ENCODE measurements at places on chromosomes 12 and 14.

DNA sequence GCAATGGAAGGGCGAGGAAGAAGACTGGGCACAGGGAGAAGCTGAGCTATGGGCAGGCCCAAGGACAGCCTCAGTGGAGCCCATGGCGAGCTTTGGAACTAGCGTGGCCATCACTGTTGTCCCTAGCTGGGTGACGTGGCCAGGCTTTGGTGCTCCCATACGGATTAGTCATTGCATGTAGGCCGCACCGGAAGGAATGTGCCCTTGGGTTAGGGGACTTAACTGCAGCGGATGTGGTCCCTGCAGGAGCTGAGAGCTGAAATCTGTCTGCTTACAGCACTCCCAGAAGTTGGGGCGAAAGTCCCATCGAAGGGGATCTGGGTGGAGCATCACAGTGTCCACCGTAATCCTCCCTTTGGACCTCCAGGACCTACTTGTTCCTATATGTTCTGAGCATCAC lies 133.7 kb downstream of the PAPOLA start:
- DNase-seq = no peak

DNA sequence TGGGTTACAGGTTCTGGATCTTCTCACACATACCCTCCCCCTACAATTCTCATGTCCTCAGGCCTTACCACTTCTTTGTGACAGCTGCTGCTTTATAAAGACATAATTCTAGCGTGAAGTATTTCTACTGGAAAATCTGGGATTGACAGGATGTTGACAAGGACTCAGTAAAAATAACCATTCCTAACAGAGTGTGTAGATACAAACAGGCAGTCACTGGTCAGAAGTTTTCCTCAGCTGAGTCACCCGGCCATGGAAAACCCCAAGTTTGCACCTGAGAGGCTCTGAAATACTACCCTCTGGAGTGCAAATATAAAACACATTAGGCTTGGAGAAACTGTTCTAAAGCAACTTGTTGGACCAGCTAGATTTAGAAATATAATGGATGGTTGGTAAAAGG lies 54.4 kb downstream of the SPPL3 start:
- DNase-seq = peak; percentile 25

- DNase-seq = no peak
Observed at GRCh38 chr14:102914474-102915291, 7.8 kb upstream of the AMN start.

DNA sequence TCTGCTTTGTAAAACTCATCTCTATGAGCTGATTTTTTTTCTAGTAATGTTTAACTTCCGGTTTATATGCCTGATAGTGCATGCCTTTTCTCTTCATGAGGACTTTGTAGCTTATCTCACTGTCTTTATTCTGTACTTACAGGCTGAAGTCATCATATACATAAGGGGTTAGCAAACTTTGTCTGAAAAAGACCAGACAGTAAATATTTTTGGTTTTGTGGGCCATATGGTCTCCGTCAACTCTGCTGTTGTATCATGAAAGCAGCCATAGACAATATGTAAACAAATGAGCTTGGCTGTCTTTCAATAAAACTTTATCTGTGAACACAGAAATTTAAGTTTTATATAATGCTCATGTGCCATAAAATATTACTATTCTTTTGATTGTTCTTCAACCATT lies 172.1 kb downstream of the GXYLT1 start:
- no peak for DNase-seq

DNA sequence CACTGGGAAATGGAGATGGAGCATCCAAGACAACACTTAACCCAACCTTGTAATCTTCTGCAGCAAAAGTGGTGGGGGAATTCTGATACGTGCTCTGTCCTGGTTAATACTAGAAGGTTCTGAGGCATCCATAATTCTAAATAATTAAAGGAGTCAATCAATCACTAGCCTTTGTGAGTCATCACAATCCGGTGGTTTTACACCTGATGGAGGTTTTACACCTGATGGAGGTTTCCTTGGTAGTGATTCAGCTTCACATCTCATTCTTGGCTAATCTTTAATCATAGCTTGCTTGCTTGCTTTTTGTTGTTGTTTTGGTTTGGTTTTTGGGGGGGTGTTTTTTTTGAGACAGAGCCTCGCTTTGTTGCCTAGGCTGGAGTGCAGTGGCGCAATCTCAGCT lies 343.4 kb downstream of the DPF3 start:
- DNase-seq = no peak

DNA sequence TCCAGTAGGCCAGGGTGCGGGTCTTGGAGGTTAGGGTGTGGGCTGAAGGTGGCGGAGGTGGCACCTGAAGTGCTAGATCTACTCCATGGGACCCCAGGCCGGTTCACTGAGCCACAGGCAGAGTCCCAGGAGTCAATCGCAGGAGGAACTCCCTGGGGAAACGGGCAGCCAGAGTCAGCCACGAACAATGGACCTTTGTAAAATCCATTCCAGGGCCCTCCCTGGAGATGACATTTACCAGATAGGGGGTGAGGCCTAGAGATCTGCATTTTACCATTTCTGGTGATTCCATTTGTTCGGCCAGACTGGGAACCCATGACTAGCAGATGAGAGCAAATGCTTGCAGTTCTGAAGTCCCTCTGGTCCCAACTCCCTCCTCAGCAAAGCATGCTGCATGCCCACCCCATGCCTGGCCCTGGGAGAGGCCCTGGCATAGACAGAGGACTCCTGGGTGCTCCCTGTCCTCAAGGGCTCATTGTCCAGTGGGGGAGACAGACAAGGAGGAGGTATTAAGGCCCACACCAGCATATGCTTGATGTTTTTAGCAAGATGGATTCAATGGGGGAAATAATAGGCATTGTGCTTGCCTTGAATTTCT lies 115.5 kb downstream of the EML1 start:
- no peak for DNase-seq

DNA sequence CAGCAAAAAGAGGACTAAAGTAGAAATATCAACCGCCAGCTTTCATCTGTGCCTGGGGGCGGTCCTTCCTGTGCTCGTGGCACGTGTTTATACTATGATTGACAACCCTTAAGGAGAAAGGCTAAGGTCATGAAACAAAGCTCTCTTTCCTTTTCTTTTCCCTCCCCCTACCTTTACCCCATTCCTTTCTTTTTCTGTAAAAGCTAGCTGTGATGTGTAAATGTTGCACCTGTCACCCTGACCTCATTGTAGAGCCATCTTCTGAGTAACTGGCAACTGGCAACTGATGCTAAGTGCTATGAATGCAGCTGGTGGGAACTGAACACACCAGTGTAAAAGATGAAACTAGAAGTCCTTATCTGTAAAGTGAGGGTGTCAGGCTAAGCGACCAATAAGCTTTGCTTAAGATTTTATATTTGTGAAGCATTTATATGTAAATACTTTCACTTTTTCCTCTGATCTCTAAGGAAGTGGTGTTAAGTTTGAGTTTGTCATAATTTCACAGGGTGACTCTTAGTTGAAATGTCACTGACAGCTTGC lies 102.8 kb upstream of the BCAT1 start:
- DNase-seq = no peak

- no peak for DNase-seq
Observed at GRCh38 chr12:2941524-2941923, 17.7 kb upstream of the TEAD4 start.

GRCh38 chr14:22561661-22562579 lies 27.1 kb downstream of the DAD1 start:
- no peak for DNase-seq

GRCh38 chr14:65506801-65507200 lies 94.3 kb downstream of the FUT8 start:
- DNase-seq = no peak

DNA sequence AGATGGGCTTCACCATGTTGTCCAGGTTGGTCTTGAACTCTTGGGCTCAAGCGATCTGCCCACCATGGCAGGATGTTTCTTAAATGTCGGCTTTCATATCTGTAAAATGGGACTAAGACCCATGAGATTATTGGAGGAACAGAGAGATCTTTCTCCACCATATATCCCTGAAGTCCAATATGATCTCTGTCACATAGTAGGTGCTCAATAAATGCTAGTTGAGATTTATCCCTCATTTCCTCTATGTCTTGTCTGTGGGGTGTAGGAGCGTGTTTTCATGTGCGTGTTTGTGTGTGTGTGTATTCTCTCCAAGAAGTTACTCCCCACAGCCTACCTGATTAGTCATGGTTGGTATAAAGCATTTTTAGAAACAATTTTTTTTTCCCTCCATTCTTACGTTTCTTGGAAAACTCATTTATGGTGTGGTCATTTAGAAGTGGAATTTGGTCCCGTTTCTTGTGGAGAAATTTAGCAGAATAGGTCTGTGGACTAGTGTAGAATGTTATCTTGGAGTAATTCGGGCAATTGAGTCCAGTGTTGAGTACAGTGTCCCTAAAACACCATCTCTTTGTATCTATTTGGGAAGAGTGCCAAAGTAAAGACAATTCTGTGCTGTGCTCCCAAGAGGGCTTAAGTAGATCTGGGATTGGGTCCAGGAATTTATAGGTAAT lies 4.3 kb downstream of the STRAP start:
- no peak for DNase-seq

- no peak for DNase-seq
Observed at GRCh38 chr14:105272623-105273022, 24.3 kb downstream of the BTBD6 start.

DNA sequence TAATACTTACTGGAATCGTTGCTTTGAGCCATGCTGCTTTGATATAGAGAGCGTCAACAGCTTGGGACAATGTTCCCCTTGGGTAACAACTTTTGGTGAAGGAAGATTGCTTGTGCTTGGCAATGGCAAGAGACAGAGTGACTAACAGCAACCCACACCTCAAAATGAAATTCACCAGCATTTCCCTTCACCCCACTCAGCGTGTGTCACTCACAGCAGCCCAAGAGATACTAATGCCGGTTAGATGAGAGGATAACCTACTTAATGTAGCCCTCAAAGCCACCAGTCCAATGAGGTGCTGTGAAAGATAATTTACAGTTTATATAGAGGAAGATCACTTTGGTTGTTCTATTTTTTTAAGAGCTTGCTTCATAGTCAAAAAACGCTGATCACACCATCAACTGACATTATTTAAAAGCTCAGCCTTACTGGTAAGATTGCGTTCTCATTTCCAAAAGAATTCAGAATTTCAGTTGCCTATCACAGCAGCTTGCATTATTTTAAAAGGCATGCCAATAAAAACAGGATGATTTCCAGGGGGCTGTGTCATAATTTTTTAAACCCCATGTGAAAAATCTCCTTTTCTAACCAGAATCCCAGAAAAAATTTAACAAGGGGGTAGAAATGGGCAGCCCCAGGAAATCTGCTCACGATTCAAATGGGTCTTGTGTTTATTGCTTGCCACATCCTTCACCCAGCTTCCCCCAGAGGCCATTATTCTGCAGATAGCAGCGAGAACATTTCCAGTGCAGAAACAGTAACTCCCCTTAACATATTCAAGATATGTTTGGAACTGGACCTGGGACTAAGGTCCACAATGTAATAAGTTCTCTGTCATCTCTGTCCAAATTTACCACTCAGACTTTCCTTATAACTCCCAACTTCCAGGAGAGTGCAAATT lies at the start of gene IL26:
TSS of gene IL26 (minus strand) at position 235 of the 901 bp plus-strand sequence. CDS start at position 181, 54 bp downstream.
- peak; percentile 32 for DNase-seq

GRCh38 chr12:102483466-102483865 lies 3.1 kb upstream of the IGF1 start:
- DNase-seq = no peak

GRCh38 chr12:108495054-108495453 lies 20.0 kb upstream of the FICD start:
- no peak for DNase-seq

DNA sequence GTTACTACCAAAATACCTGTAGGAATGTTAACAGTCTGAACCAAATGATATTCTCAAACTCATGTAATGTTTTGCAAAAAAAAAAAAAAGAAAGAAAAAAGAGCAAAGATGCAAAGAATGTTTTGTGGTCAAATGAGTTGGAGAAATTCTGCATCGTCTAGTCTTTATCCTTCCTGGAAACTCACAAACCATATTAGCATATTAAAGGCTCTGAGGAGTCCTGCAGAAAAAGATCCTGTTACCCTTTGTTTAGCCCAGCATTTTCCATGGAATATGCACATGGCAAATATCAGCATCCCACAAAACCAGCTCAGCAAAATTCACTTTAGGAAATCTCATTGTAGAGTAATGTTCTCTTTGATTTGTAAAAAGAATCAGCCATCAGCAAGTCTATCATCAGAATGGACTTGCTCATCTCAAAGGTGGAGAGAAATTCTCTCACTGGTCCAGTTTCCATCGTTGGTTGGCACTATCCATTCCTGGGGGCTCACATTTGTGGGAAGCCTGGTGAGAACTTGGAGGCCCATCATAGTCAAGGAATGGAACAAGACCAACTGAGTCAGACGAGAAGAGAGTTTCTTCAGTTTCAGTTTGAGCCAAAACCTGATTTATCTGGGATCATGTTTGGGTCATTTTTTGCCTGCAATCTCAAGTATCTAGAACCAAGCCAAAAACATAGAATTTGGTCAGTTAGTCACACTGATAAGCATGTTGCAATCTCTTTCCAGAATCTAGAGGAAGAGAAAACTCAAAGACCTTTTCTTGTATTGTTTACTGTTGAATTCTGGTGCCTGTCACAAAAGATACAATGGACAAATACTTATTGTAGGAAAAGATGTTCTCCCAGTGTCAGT lies 129.8 kb downstream of the TBX5 start:
- DNase-seq = no peak

GRCh38 chr12:55720894-55721444 lies 776 bp downstream of the RDH5 start:
- DNase-seq = peak; percentile 85

DNA sequence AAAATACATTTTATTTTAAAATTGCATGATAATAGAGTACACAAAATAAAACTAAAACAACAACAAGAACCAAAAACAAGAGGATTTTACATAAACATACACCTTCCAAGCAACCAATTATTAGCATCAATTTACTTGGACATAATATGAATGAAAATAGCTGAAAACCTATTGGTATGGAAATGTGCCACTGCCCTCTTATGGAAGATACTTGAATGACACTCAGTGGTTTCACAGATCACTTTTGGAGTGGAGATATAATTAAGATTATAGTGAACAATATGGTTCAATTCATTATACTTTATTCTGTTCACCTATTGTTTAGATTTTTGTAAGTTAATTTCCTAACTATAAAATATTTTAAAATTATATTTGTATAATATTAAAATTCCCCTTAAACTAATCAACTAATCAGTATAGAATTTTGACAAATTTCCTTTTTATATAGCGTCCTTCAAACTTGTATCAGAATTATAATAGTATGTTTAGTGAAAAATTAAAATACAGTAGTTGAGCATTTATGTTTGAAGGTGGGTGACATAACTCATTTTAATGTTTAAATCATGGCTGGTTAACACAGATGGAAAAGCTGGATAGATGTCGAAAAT lies 70.1 kb downstream of the SLC6A15 start:
- DNase-seq = peak; percentile 55
